ENCODE measurements at places on chromosomes 3 and 15. TPM values are rescaled to one million over a fixed set of nuclear protein-coding genes. Genes with fewer than 3 reads are reported as not detected.

- ATAC-seq, result no peak
These were observed 1125.8 kb downstream of the SI start for GRCh38 chr3:163952499-163952898.

- no peak for ATAC-seq
These were observed 12.6 kb downstream of the ATXN7 start for GRCh38 chr3:63876260-63876659.

The GOLGA6L9 gene
- total RNA-seq, result 6.7 TPM

The KCNH8 gene
- 14.0 TPM for total RNA-seq

The USP3 gene
- total RNA-seq, result 20.6 TPM

All from motor neuron (in vitro differentiated cells).